ENCODE measurements at places on chromosomes 12 and 14. TPM values are rescaled to one million over a fixed set of nuclear protein-coding genes. Genes with fewer than 3 reads are reported as not detected.

GRCh38 chr12:67052981-67053380 is 216.2 kb upstream of the CAND1 start:
- no peaks in the 10 kb centered on the region for H3K27me3 ChIP-seq
- DNase-seq, result no peak
- H3K4me3 ChIP-seq, result no peak overlapping the region
- no peaks in the 10 kb centered on the region for H3K36me3 ChIP-seq
- H3K4me1 ChIP-seq, result peaks cover 15% of the 10 kb centered on the region

DNA sequence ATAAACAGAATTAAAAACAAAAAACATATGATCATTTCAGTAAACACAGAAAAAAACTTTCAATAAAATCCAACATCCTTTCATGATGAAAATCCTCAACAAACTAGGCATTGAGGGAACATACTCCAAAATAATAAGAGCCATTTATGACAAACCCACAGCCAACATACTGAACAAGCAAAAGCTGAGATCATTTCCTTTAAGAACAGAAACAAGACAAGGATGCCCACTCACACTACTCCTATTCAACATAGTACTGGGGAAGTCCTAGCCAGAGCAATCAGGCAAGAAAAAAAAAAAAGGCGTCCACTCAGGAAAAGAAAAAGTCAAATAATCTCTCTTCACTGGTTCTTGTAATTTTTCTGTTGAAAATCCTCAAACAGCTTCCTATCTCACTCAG is 30.1 kb downstream of the MRPL42 start:
- no peak overlapping the region for H3K4me3 ChIP-seq
- H3K27me3 ChIP-seq, result no peaks in the 10 kb centered on the region

- H3K36me3 ChIP-seq, result no peaks in the 10 kb centered on the region
- no peak overlapping the region for H3K27ac ChIP-seq
- H3K4me3 ChIP-seq, result no peak overlapping the region
- no peaks in the 10 kb centered on the region for H3K27me3 ChIP-seq
- H3K4me1 ChIP-seq, result no peaks in the 10 kb centered on the region
Measured at GRCh38 chr14:91866061-91866460, 1.3 kb downstream of the TC2N start.

- H3K4me1 ChIP-seq, result peaks cover 6% of the 10 kb centered on the region
- H3K4me3 ChIP-seq, result no peak overlapping the region
- H3K27me3 ChIP-seq, result no peaks in the 10 kb centered on the region
- no peaks in the 10 kb centered on the region for H3K36me3 ChIP-seq
Measured at GRCh38 chr12:67042697-67043131, 226.4 kb upstream of the CAND1 start.

- H3K4me1 ChIP-seq, result no peaks in the 10 kb centered on the region
- no peak overlapping the region for H3K4me3 ChIP-seq
Measured at GRCh38 chr12:44459569-44459968, 416.5 kb downstream of the NELL2 start.

DNA sequence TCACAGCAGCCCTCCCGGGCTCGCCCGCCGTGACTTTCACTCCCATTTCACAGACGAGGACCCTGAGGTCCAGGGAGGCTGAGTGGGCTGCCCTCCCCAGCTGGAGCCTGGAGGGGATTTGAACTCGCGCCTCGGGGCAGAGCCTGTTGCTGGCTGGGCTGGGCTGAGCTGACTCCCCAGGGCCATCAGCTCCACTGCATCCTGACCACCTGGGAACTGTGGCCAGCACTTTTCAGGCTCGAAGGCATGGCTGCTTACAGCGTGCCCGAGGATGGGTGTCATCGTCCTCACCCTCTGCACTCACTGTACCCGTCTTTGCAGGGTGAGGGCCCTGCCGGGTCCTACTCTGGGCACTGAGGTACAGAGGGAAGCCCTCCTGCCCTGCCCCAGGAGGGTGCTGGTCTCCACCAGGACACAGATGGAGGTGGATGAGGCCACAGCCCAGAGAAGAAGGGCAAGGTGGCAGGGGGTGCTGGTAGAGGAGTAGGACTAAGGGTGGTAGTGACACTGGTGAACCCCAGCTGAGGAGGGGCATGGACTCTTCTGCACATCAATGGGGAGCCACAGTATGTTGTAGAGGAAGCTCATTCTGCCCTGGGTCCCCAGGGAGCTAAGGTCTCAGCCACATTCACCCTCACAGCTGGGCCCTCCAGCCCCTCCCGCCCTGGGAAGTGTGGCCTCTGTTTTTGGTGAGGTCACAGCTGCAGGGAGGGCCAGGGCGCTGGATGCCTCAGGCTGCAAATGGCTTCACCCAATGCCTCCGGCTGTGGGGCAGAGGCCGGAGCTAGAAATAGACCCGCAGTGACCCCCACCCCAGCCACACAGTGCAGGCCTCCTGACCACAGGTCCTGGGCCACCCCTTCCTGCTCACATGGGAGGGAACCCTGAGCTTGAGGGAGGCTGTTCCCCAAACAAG is 365.1 kb upstream of the SFSWAP start:
- H3K4me3 ChIP-seq, result no peak overlapping the region
- no peak overlapping the region for H3K27ac ChIP-seq
- no peaks in the 10 kb centered on the region for H3K36me3 ChIP-seq
- H3K4me1 ChIP-seq, result no peaks in the 10 kb centered on the region
- DNase-seq, result no peak

Gene NTF3
- not detected for polyA plus RNA-seq

Gene TMCC3
- polyA plus RNA-seq, result 18.9 TPM
